NCI-H524 treated with DMSO at 0.1 percent for 48 hours (cell line): ENCODE measurements at places on chromosomes 5 and 9.
A peak's percentile ranks its signal among the peaks of the same experiment; 100 is the strongest.

DNA sequence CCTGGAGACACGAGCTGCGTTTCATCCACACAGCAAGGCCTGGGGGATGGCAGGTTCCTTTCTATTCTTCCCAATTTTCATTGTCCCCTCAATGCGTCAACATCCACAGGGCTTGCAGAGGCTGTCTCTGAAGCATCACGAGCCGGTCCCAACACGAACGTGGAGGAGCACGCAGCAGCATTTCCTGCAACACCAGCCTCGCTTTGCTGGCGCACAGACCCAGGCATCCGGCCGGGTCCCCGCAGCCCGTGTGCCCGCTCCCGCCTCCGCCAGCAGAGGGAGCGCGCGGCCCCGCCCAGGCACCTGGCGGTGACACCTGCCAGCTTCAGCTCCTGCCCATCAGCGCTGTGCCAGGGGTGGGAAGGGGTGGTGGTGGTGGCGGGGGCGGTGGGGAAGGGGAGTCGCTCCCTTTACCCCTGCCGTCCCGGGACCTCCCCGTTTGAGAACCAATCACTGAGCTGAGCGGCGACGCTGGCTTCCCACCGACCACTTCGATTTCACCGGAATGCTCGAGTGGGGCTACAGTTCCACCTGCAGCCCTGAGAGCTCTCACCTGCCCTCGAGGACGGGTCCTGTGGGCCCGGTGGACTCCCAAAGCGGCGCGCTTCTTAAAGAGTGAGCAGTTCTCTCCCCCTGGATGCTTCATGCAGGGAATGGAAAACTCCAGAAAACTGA is 464.5 kb downstream of the ICE1 start:
- no peak for DNase-seq

DNA sequence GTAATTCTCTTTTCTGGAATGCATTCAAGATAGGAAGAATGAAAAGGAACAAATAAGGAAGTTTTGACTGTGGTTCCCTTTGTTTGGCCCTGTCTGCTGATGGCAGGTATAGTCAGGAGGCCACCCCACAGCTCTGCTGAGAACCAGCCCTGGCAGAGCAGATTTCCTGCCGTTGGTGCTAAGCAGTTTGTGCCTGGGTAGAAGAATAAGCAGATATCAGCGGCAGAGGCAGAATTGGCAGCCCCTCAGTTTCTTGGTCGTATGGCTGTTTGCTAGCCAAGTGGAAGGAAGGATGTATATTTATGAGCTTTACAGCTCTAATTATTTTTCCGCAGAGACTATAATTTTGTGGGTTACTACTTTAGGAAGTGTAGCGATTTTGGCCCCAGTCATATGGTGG is 310.2 kb upstream of the RFX3 start:
- no peak for DNase-seq

DNA sequence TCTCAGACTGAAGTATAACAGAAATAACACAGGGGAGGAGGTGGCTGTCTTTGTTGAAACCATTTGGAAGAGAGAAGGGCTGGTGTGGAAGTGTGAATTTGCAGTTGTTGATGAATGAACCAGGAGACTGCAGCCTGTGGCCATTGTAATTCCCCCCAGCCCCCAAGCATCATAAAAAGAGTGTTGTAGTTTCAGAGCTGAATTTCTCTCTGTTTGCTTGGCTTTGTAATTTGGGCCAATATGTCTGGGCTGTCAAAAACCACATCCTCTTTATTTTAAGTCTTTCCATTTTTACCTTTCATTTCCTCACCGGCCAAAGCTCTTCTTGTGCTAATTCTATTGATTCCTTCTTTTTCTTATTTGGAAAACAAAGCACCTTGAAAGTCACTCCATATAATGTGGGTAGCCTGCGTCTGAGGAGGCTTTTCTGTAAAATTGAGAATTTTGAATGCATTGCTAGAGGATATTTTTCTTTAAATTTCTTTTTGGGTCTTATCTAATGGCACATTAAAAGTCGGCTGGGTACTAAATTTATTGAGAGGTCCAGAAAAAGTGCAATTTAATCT is 383.3 kb downstream of the OSTF1 start:
- no peak for DNase-seq

DNA sequence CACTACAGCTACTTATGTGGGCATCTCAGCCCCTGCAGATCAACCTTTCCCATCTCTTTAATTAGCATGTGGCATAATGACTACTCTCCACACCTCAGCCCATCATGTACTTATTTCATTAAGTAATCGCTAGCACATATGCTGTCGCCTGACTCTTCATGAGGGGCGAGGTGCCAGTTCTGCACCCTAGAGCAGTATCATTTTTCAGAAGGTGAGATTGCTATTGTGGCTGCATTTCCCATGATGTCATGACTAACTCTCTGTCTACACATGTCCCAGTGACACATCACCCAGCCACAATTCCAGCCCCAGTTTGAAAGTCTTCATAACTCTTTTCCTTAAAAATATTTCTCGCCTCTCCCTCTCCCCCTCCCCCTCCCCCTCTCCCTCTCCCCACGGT is 7.6 kb upstream of the F2RL1 start:
- peak; percentile 73 for DNase-seq

GRCh38 chr9:121996783-121997182 is 96.3 kb downstream of the TTLL11 start:
- DNase-seq, result no peak

DNA sequence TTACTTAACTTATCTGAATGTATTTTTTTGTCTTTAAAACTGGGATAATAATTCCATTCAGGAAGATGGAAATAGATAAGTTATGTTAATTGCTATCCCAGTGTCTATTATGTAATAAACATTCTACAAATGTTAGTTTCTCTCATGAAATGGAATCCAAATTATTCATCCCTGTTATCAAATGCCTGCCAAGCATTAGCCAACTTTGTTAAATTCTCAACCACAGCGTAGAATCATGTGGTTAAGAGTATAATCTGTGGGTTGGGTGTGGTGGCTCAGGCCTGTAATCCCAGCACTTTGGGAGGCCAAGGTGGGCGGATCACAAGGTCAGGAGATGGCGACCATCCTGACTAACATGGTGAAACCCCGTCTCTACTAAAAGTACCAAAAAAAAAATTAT is 912.9 kb upstream of the SEMA6A start:
- no peak for DNase-seq

- no peak for DNase-seq
Measured at GRCh38 chr9:130308081-130308571, 42.6 kb downstream of the HMCN2 start.

DNA sequence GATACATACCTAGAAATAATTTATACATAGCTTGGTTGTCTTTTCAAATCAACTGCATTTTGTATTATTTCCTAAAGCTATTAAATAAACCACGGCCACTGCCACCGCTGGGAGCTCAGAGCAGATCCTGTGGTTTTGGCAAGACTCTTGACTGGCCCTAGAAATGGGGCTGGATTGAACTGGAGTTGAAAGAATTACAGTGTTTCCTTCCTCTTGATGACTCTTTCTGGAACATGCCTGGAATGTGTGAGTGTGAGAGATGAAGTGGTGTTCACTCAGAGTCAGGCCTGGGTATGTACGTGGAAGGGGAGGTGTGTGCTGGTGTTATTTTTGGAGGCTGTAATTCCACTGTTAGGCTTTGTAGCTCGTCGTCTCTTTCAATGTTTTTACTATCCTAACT is 45.9 kb downstream of the TEK start:
- no peak for DNase-seq

DNA sequence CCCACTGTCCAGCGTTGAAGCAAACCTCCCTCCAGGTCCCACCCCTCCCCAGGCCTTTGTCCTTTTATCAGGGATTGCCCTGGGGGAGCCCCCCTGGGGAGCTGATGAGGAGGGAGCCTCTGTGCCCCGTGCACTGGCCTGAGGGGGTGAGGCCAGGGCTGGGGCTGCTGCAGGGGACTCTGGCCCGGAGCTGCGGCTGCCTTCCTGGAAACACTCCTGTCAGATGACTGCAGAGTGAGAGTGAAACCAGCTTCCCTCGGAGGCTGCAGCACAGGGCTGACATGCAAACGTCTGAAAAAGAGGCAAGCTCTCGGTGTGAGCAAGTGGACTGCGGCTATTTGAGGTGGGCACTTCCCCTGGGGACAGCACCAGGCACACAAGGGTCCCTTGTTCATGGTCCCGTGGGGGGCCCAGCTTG is 4.6 kb upstream of the TRAF2 start:
- DNase-seq, result no peak
